ENCODE measurements at places on chromosomes 7 and 10.

GRCh38 chr10:6006991-6007390, 29.6 kb upstream of the IL15RA start:
- no peak for DNase-seq

DNA sequence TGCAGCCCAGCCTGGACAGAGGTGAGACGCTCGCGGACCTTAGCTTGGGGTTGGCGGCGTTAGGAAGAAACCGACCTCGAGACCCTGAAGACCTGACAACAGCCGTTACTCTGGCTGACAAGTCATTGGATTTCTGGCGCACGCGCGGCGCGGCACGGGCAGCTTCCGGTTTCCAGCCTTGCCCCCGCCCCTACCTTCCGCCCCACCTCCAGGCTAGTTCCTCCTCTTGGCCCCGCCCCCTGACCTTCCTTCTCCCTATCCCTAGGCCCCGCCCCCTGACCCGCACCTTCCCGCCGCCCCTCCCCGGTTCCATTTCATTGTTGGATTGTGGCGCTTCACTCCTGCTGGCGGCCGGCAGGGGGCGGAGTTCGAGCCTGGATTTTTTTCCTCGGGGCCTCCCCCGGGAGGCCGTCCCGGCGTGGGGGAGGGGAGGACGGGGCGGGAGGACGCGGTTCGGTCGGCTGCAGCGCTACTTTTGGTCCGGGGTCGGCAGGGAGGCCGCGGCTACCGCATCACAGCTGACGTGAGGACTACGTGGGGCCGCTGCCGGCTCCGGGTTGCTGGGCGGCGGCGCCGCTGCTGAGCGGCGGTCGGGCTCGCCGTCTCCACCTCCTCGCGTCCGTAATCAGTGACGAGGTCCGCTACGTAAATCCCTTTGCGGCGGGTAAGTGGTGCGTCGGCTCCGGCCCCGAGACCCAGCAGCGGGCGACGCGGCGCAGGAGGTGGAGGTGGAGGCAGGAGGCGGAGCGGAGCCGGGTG, at the start of gene CREM:
Gene CREM, plus strand, starts transcription at position 317 of the 759 bp plus-strand sequence. CDS start 10,990 bp downstream, outside the sequence.
- peak; percentile 94 for DNase-seq

GRCh38 chr7:95396136-95397032, at the start of gene PON3:
Gene PON3 (minus strand): TSS chr7:95396375. CDS start chr7:95396350, 25 bp downstream.
- no peak for DNase-seq

- DNase-seq: no peak
Observed at GRCh38 chr10:92278996-92279696, 11.7 kb downstream of the CPEB3 start.

DNA sequence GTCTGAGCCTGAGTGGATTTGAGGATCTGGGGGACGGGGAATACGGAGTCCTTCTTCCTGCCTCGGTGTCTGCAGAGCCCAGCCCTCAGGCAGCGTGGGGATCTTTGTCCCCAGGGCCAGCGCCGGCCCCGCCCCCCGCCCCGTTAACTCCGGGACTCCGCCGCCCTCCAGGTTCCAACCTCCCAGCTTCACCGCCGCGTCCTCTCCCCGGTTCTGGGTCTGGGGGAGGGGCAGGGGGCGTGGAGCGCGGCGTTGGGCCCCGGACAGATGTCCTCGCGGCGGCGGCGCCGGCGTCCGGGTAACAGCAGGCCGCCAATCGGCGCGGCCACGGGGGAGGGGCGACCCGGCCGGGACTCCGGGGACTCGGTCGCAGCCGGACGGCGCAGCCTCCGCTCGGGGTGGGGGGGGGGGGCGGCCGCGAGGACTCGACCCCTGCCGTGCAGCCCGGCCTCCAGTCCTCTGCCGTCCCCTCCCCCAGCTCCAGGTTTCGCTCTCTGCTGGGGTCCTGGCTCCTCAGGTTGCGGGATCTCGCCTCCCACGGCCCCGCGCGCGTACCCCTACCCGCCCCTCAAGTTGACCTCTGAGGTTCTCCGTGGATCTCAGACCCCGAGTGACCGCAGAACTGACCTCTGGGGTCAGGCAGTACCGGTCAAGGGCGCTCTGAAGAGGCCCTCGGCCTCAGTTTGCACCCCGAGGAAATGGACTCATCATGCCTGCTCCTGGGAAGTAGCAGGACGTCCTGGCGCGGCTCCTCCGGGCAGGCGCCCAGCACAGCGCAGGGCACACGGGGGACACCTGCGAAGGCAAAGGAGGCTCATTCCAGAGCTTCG, 2.3 kb upstream of the ELFN1 start:
- DNase-seq: no peak

GRCh38 chr10:112605063-112605462, 158.0 kb downstream of the VTI1A start:
- DNase-seq: no peak

- DNase-seq: no peak
Observed at GRCh38 chr7:97751566-97751965, 19.7 kb downstream of the TAC1 start.

- no peak for DNase-seq
Observed at GRCh38 chr7:154896076-154896475, 106.8 kb downstream of the PAXIP1 start.

- DNase-seq: no peak
Observed at GRCh38 chr7:41977151-41977651, 259.8 kb downstream of the GLI3 start.

GRCh38 chr10:62554632-62555199, 180.5 kb downstream of the ZNF365 start:
- no peak for DNase-seq

DNA sequence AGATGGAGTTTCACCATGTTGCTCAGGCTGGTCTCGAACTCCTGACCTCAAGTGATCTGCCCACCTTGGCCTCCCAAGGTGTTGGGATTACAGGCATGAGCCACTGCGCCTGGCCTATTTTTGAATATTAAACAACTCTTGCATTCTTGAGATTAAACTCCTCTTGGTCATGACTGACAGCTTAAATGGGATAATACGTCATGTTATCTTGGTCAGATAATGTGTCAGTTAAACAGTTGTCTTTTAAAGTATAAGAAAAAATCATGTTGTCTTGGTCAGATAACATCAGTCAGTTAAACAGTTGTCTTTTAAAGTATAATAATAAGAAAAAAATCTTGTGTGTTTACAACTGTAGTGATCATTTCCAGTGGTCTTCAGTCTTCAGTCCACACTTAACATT, 73.6 kb upstream of the SYPL1 start:
- DNase-seq: no peak

DNA sequence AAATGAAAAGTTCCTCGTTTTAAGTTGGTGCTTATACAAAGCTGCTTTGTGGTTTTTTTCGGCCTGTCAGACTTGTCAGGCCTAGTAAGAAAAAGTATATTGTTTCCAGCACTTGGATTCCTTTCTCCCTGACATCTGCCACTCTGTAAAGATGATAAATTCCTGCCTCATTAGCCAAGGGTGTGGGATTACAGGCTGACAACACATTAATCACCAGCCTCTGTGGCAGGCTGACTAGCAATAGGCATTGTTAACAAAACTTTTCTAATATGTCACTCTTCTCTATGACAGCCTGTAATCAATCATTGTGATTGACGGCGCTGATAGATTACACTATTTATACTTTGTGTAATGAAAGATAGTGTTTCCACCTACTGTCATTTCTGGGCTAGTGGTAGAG, 682.5 kb downstream of the LRMDA start:
- DNase-seq: no peak

DNA sequence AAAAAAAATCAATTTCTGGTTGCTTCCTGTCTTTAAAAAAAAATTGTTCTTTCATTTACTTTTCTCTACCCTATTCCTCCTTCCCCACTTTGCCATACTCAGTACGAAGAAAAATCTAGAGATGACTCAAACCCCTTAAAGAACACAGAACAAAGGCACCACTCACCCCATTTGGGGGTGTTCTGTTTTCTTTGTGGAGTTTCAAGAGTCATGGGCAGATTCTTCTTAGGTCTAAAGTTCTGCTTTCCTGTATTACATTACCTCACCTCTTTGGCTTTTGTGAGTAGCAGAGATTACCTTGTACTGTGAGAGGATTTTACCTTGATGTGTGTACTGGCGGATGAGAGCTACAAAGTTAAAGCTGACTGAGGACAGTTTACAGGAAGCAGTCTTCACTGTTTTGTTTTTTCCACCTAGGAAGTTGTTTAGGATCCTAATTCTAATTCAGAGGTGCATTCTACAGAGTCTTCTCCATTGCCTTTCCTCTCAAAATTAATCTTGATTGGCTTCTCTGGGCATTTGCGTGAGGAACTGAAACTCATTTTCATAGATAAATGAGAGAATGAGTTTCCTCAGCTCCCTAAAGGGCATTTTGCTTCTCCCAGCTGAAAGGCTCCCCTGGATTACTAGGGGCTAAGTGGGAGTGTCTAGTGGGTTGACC, 20.7 kb downstream of the AVL9 start:
- DNase-seq: no peak

GRCh38 chr7:142496545-142496991, 238.7 kb upstream of the PRSS58 start:
- DNase-seq: no peak

DNA sequence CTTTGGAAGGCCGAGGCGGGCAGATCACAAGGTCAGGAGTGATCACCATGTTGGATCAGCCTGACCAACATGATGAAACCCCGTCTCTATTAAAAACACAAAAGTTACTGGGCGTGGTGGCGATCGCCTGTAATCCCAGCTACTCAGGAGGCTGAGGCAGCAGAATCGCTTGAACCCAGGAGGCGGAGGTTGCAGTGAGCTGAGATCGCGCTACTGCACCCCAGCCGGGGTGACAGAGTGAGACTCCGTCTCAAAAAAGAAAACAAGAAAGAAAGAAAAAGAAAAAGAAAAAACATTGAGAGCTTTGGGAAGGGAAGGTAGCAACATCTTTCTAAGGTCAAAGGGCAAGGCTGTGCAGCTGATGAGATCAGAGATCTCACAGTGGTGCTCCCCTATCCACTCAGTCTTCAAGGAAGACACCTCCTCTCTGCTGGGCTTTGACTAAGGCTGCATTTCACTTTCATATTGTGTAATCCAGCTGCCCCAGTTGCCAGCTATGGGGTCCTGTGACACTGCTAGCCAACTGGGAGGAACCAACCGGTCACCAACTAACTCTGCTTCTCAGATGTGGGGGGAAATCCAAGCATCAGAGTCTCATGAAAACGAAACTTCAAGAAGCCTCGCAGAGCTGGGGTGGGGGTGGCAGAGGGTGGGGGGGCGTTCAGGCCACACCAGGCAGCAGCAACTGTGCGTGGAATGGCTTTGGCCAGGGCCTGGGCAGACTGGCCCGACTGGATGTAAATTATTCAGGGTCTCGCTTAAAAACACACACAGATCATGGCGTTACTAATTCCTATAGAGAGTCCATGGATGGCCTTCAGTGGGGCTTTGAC, 1.5 kb downstream of the IL15RA start:
- peak; percentile 28 for DNase-seq

DNA sequence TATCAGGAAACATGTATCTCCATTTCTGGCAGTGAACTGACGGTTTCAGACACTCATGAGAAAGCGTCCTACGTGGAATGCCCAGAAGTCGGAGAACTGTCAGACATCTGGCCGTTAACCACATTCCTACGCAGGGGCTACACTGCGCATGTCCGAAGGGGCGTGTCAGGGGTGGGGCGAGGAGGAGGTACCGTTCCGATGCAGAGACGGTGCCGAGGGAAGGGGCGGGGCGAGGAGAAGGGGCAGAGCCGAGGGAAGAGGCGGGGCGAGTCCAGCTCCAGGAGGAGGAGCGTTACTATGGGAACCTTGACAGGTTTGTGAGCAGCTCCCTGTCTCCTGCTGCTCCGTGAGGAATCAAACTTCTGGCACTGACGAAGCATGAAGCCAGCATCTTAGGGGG, 366.9 kb upstream of the NUPR2 start:
- no peak for DNase-seq

- DNase-seq: no peak
Observed at GRCh38 chr10:101452593-101452992, 98.6 kb downstream of the BTRC start.

DNA sequence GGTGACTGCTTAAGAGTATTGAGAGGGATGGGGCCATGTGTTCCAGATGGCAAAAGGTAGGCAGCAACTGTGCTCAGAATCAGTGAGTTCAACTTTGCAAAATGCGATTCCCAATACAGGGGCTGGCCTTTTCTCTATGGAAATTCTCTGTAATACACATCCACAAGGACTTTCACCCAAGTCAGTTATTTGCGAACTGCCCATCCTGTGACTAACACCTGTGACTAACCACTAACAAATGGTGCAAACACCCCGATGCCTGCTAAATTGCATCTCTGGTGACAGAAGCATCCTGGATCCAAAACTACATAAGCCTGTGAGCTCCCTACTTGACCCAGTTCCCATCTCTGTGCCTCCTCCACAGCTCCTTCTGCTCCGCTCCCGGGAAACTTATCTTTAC, 9.0 kb upstream of the CUZD1 start:
- no peak for DNase-seq

- DNase-seq: no peak
Observed at GRCh38 chr7:128005117-128005516, 26.1 kb downstream of the LRRC4 start.

GRCh38 chr10:125187238-125188194, 27.2 kb upstream of the CTBP2 start:
- DNase-seq: no peak

DNA sequence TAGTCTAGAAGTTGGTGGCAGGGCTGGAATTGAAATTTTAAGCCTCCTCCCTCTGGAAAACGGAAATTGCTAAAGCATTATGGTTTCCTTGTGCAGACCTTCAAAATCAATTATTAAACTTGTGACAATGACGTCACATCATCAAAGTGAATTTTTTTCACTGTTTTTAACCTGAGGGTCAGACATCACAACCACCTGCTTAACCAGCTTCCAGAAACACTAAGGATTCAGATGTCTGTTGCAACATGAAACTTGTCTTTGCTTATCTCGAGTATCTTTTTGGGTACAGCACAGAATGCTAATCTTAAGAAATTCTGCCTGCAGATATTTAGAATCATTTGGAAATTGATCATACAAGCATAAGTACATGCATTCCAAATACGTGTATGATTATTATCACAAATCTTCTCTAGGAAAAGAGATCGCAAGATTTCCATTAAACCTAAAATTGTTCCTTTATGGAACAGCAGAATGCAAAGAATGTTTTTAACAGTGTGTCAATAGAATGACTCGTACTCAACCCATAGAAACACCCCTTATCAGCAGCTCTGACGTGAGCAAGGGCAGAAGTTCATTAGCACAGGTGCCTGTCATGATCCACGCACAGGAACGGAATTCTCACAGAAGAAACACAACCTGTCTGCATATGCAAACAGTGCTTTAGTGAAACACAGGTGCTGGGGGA, 4.1 kb upstream of the GTPBP4 start:
- DNase-seq: no peak

GRCh38 chr10:124392626-124393342, 25.9 kb downstream of the OAT start:
- DNase-seq: no peak

- no peak for DNase-seq
Observed at GRCh38 chr7:31102973-31103850, 51.1 kb downstream of the ADCYAP1R1 start.

- DNase-seq: no peak
Observed at GRCh38 chr7:90461219-90461618, 8.2 kb upstream of the PTTG1IP2 start.

Data from KG1 (cell line).